ENCODE measurements at places on chromosomes 5 and 9.

- no peak for DNase-seq
These were observed 6.1 kb downstream of the MAMDC2 start for GRCh38 chr9:70049672-70050271.

DNA sequence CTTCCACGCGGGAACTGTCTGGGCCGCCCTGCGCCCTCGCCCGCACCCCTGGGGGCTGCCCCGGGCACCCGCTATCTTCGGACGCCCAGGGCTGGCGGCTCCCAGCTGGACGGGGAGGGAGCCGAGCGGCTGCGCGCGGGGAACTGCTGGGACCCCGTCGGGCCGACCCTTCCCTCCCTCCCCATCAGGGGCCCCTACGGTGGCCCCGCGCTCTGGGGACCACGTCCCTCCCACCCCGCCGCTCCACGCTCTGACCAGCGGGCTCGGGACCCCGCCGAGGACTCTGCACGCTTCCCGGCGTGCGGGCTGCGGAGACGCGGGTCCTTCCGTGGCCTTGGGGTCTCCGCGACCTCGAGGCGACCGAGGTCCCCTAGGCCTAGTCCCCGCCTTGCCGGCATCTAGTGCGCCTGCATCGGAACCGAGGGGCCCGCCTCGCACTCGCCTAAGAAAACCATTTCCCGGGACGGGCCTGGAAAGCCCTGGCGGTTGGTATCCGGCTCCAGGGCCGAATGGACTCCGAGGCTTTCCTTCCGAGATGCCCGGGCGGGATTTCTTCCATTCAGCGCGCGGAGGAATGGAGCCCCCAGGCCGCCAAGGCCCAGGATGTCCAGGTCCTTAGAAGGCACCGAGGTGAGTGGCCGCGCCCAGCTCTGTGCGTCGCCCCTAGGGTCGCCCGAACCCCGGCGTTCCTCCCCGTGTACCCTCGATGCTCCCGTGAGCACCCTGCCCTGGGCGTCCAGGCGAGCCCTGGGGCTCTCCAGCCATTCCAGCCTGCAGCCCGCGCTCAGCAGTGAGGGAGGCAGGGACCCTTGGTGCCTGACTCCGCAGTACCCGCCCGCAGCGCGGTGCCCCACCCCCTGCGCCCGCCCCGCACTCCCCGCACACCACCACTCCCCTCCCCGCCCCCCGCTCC, 705 bp upstream of the SLC6A3 start:
- peak; percentile 17 for DNase-seq

GRCh38 chr5:104708027-104708426, 1145.4 kb upstream of the NUDT12 start:
- no peak for DNase-seq

- no peak for DNase-seq
These were observed 51.1 kb downstream of the TTC1 start for GRCh38 chr5:160060001-160060400.

DNA sequence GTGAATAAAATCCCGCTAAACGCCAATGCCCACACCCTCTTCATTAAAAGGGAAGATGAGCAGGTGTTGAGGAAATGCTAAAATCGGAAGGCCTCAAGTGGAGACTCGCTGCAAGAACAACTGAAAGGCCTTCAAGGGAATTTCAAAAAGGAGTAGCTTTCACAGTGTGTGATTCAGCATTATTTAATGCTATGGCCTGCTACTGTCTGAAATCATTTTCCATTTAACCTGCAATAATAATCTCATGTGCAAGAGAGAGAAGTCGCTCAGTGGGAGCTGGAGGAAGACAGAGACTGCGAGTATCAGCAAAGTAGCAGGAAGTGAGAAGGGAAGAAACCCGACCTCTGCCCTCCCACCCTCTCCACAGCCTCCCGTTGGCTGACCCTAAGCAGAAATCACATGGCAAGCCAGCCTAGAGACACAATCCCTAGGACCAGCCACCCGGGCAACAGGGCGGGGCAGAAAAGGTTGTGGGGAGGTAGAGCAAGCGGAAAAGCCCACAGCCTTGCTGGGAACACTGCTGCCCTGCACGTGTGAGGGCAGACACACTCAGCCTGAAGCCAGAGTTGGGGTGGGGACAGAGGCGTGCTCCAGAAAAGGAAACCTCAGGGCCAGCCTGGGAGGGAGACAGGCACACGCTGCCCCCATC, 39.9 kb upstream of the CTSL start:
- no peak for DNase-seq

- DNase-seq: no peak
These were observed 60.4 kb downstream of the GLRA1 start for GRCh38 chr5:151864061-151864748.

DNA sequence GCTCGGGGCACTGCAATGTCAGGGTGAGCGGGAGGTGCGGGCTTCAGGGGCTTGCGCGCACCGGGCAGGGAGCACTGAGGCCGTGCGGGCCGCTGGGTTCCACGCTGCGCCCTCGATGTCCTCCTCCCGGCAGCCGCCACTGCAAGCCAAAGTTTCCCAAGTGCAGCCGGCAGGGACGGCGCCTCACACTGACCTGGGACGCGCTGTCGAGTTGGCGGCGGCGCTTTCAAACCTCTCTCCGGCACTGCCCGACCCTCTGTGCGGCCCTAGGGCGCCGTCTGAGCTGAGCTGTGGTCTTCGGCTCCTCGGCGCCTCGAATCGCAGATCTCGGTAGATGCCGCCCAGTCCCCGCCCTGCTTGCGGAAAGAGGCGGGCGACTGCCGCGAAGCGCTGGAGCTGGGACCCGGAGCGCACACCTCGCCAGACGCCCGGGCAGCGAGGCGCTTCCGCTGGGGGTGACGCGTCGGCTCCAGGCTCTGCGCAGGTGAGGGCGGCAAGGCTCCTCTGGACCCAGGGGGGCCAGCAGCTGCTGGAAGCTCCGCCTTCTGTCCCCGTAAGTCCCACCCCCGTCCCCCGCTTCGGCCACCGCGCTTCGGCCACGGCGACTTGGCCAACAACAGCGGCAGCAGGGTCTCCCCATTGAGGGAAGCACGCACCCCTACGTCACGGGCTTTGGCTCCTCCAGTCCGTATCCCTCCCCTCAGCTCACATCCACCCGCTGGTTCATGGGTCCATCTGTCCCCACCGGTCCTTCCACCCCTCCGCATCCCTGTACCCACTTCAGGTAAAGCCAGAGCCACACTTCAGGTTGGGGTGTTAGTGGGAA, at the start of gene ANKRD34B:
TSS of gene ANKRD34B (minus strand) at position 320 of the 826 bp plus-strand sequence. CDS start 10,261 bp downstream, outside the sequence.
- peak; percentile 36 for DNase-seq

- no peak for DNase-seq
These were observed 1154.1 kb upstream of the CDH6 start for GRCh38 chr5:30039379-30039778.

GRCh38 chr5:56264417-56265025, 31.4 kb upstream of the ANKRD55 start:
- no peak for DNase-seq

DNA sequence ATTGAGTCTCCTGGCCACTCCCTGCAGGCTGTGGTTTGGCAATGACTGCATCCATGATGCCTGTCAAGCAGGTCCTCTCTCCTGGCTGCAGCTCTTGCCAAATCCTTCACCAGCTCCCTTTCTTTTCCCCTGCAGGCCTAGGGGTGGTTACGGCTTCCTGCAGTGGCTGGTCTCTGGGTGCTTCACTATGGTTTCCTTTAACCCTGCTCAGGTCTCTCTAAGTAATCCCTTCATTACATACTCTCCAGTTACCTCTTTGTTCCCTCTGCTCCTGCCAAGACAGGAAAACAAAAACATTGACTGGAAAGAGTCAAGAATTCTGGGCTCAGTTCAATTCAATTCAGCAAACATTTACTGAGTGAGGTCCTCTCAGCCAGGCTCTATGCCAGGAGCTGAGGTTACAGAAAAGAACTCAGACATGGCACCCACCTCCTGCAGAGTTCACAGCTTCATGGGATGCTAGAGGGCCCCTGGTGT, 19.8 kb upstream of the PTPN3 start:
- no peak for DNase-seq

DNA sequence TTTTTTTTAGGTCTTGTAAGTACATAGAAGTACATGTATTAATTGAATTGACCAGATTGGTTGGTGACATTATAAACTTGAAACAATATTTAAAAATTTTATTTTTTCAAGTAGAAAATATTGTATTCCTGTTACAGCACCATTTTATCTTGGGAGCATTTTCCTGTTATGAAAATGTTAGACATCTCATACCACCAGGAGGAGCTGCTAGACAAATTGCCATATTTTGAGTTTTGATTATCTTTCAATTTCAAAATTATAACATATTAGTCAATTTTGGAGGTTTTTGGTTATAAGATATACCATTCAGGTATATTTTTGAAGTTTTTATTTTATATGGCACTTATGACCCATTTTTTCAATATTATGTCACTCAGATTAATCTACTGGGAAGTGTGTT, 84.4 kb downstream of the CNTLN start:
- DNase-seq: no peak

- DNase-seq: no peak
These were observed 135.7 kb downstream of the DOCK8 start for GRCh38 chr9:350384-350783.

GRCh38 chr5:124631874-124632550, 114.4 kb downstream of the ZNF608 start:
- no peak for DNase-seq

DNA sequence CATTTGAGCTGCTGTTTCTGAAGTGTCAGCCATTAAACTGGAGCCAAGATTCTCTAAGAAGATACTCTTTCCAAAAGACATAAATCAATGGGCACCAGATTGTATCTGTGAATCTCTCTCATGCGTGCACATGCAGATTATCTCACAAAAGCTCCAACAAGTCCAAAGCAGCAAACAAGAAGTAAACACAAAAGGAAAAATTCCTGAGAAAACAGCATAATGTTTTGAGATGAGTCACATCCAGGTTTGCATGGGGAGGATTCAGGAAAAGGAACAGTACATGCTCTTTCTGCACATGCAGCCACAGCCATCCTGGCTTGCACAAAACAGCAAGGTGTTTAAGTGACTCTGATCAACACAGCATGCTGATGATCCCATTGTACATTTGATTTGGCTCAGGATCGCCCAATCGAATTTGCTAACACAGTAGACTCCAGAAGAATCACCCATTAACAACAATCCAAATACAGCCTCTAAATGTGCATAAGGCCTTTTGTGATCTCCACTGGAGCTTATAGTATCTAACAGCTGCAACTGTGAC, 143.1 kb downstream of the ELAVL2 start:
- DNase-seq: no peak

DNA sequence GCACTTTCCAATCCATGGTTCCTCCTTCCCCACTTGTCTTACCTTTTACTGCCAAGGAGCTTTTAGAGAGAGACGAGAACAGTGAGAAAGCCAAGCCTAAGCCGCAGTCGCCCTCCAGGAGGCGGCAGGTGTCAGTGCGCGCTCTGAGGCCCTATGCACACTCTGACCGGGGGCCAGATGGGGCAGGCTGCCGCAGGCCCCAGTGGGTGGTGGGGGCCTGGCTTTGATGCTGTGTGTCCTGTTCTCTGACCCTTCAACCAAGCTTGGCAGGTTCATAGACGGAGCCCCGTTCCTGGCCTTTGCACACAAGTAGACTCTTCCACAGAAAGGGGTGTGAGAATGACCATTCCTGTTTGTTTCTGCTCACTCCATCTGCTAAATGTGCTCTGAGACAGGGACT, 77.3 kb downstream of the WNK2 start:
- DNase-seq: no peak

GRCh38 chr9:91328186-91328585, 33.5 kb downstream of the AUH start:
- no peak for DNase-seq

DNA sequence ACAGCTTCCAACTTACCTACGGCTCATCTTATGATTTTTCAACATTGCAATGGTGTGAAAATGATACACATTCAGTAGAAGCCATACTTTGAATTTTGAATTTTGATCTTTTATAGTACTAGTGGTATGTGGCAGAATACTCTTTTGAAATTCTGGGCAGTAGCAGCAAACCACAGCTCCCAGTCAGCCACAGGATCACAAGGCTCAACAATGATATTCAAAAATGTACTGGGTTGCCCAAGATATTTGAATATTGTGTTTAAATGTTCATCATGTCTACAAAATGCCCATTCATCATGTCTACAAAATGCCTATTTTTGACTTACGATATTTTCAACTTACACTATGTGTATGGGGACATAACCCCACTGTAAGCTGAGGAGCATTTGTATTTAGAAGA, 81.3 kb upstream of the PRR16 start:
- DNase-seq: no peak

DNA sequence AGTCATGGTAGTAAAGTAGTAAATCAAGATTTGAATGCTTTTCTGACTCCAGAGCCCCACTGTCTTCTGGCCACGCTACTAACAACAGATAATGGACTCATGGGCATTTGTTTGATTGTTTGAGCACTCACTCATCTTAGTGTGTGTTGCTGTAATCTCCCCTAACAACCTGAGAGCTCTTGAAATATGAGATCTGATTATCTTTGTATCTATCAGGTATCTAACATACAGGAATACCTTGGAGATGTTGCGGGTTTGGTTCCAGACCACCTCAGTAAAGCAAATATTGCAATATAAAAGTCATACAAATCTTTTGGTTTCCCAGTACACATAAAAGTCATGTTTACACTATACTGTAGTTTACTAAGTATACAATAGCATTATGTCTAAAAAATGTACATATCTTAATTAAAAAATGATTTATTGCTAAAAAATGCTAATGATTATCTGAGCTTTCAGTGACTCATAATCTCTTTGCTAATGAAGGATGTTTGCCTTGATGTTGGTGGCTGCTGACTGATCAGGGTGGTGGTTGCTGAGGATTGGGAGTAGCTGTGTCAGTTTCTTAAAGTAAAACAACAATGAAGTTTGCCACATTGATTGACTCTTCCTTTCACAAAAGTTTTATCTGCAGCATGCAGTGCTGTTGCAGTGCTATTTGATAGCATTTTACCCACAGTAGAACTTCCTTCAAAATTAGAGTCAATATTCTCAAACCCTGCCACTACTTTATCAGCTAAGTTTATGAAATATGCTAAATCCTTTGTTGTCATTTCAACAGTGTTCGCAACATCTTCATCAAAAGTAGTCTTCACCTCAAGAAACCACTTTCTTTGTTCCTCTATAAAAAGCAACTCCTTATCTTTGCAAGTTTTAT, 92.2 kb downstream of the ZNF462 start:
- DNase-seq: no peak

- no peak for DNase-seq
These were observed 34.1 kb upstream of the RUFY1 start for GRCh38 chr5:179516221-179516620.

GRCh38 chr5:123088031-123088805, 823 bp upstream of the PRDM6 start:
- peak; percentile 63 for DNase-seq

DNA sequence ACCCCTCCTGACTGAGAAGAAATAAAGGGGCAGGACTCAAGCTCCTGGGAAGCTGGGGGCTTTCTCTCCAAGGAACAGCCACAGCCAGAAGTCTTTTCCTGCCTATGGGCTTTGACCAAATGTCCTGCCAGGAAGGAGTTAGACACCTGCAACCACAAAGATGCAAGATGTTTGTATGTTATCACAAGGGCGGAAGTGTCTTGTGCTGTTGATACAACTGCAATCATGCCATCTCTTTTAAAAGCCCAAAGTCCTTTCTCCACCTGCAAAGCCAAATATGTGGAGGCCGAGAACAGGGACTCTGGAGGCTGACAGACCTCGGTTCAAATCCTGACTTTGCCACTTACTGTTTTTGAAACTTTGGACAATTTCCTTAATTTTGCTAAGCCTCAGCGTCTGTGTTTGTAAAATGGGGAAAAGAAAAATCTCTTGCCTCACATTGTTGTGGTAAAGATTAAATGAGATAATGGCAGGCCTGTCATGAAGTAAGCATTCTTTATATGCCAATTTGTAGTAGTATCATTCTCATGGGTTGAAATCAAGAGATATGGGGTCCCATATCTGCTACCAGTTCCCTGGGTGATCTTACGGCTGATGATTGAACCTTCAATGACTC, 17.0 kb downstream of the HRH2 start:
- DNase-seq: no peak

- peak; percentile 66 for DNase-seq
These were observed 69.3 kb downstream of the SNX30 start for GRCh38 chr9:112819635-112820496.

All from left hindlimb (tissue), 1 donor.